Stimulated activated CD4-positive, alpha-beta T cell treated with anti-CD3 and anti-CD28 coated beads, Interleukin-15, amount 100 ng/mL, for 1 hour (primary cell): ENCODE measurements at places on chromosomes 12 and 14.

GRCh38 chr12:50174971-50175715 lies 8.0 kb upstream of the CERS5 start:
- no peak for DNase-seq

GRCh38 chr14:60254176-60254575 lies 5.2 kb downstream of the PPM1A start:
- no peak for DNase-seq

DNA sequence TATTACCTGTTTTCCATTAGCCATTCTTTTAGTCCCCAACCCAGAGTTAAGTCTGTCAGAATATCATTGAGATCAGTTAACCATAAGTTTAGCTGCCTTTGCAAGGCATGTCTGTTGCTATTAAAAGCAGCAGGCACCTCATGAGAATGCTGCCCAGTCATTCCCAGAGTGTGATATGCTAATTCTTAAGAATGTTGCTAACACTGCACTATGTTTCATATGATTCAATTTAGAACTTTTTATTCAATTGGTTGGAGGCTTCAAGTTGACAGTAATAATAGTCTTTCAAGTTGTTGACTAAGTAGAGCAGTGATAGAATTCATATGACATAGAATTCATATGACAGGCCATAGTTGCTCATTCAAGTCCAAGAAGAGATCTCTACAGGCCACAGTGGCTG lies 292.3 kb downstream of the FUT8 start:
- no peak for DNase-seq

GRCh38 chr12:112341046-112341825 lies 41.0 kb downstream of the HECTD4 start:
- DNase-seq, result no peak

GRCh38 chr14:99571303-99571986 lies 32.6 kb downstream of the CCDC85C start:
- DNase-seq, result no peak

GRCh38 chr12:84810611-84811010 lies 102.0 kb downstream of the SLC6A15 start:
- no peak for DNase-seq

- DNase-seq, result no peak
These were observed 81.7 kb downstream of the EEA1 start for GRCh38 chr12:92847368-92847767.

- DNase-seq, result no peak
These were observed 6.8 kb upstream of the LHX5 start for GRCh38 chr12:113478351-113479011.

GRCh38 chr12:119696943-119697342 lies 29.0 kb downstream of the PRKAB1 start:
- DNase-seq, result no peak

- no peak for DNase-seq
These were observed 21.5 kb downstream of the LMNTD1 start for GRCh38 chr12:25531502-25532052.

DNA sequence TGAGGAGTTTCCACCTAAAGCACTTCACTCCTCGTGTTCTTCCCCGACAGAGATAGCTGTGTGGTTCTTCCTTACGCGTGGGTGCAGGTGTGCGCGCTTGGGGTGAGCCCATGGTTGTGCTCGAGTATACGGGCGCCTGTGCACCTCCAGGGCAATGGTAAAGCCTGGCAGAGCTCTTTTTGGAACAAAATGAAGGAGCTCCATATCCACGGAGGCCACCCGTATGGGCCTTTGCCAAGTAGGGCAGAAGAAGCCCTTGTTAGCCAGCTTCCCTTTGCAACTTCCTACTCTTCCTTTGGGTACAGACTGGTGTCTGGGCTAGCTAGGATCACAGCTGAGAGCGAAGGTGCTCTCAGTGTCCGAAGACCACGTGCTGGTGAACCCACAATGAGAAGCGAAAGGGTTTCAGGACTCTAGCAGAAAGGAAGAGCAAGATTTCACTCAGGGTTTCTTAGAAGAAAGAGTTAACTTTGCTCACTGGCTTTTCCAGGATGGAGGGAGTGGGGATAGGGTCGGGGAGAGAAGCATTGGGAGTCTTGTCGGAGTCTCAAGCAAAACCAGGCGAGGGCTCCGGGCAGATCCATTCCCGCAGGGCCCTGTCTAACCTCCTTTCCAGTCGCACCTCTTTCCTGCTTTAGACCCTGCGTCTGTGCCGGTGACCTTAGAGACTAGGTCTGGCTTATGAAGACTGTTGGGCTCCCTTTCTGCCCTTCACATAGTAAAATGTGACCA lies 960 bp upstream of the LRFN5 start:
- DNase-seq, result no peak

DNA sequence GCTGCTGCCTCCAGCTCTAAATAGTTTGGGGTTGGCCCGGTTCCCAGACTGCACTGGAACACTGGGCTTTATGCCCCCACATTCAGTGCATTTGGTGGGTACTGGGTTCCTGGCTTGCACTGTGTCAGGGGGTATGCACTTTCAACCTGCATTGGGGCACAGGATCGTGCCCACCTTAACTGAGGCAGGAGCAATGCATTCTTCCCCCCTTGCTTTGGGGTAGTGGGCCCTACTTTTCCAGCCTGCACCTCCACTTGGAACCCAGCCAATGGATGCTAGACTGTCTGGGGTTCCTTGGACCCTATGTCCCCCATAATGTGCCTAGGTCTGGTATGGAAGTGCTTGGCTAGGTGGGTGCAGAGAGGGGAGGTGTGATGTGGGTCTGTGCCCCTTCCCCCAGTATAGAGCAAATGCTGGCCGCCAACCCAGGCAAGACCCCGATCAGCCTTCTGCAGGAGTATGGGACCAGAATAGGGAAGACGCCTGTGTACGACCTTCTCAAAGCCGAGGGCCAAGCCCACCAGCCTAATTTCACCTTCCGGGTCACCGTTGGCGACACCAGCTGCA lies 615 bp downstream of the TARBP2 start:
- DNase-seq, result no peak

GRCh38 chr14:88493392-88494185 lies 61.2 kb downstream of the PTPN21 start:
- DNase-seq, result no peak

- DNase-seq, result no peak
These were observed 164.8 kb downstream of the AACS start for GRCh38 chr12:125229878-125230530.

GRCh38 chr12:71130521-71131069 lies 27.2 kb downstream of the TSPAN8 start:
- no peak for DNase-seq

DNA sequence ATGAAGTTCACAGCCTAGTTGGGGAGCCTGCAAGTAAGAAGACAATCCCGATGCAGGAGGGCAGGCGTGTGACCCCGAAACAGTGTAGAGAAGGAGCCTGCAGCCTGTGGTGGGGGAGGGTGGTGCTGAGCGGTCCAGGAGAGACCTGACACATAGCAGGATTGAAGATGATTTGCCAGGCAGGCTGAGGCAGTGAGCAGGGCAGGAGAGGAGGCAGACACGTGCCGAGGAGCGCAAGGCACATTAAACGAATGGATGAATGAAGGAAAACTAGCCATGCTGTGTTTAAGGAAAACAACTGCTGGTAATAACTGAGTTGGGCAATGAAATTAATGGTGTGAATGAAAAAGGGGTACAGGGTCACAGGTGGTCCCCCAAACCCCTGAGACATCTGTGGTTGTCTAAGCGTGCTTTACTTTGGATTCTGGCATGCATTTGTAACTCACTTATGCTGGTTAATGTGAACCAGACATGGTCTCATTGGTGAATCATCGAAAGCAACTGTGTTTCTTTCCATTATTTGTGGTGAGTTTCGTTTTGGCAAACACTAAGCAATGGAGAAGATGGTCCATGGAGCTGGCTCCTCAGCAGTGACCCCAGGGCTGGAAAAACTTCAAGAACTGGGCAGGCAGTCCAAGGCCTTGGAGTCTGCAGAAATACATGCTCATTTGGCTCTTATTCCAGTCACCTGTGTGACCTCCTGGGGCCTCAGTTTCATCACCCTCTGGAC lies 96.9 kb upstream of the EVL start:
- DNase-seq, result no peak

DNA sequence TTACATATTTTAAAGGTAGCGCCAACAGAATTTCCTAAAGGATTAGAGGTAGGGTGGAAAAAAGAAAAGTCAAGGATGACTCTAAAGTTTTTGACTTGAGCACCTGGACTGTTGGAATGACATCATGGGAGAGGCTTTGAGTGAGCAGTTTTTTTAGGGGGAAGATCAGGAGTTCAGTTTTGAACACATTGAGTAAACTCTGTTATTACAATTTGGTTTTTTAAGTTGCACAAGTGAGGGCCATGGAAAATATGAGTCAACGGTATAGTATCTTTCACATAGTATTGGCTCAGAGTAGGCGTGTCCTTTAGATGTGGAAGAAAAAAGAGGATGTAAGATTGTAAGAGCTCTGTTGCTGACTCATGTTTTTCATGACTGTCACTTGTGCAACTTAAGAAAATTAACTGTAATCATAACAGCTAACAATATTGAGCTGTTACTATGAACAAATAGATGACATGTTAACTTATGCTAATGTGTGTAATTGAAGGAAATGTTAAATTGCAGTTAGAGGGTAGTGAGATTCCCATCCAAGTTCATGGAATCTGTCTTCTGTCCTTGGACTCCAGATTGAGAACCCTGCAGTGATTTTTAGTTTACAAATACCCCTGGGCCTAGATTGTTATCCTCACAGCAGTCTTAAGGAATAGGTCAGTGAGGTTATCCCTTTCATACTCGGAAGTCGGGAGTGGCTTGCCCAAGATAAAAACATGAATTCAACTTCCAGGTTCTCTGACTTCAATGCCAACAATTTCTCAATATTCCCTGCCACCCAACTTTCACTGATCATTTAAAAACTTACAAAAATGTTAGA lies 48.2 kb upstream of the ATP2B1 start:
- no peak for DNase-seq

DNA sequence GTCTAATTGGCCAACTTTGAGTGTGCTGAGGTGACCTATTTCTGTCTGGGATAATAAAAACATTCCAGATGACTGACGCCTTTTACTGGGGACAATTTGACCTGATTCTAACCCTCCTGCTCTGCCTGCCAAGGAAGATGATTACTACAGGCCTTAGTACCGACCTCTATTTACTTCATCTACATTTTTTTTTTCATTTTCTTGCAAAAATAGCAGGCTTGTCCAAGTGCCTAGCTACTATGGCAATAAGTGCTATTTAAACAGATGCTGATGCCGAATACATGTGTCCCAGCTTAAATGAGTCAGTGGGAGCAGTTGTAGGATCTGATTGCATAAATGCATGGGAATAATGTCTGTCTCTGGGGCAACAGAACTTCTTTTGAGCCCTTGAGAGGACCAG lies 254.3 kb downstream of the RGS6 start:
- DNase-seq, result no peak

DNA sequence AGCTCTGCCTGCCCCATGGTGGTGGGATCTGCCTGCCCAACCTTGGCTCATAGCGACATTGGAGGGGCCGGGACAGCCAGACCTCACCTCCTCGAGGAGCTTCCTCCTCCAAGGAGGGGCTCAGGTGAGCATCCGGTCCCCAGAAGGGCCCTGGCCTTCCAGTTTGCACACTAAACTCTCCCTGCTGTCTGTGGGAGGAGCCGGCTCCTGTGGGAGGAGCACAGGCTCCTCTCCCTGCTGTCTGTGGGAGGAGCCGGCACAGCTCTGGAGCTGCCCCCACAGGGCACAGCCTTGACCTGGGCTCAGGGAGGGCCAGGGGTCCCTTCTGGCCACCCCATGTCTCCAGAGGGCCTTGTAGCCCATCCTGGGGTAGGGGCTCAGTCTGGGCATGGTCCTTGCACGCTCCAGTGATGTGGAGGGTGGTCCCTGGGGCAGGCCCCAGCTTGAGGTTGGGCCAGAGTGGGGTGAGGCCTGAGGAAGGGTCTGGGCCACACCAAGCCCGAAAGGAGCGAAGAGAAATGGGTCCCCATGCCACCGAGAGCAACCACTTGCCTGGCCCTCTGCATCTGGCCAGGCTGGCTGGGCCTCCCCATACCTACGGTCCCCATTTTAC lies 147.5 kb upstream of the C14orf180 start:
- DNase-seq, result no peak

- no peak for DNase-seq
These were observed 21.8 kb upstream of the C14orf180 start for GRCh38 chr14:104557766-104558165.

DNA sequence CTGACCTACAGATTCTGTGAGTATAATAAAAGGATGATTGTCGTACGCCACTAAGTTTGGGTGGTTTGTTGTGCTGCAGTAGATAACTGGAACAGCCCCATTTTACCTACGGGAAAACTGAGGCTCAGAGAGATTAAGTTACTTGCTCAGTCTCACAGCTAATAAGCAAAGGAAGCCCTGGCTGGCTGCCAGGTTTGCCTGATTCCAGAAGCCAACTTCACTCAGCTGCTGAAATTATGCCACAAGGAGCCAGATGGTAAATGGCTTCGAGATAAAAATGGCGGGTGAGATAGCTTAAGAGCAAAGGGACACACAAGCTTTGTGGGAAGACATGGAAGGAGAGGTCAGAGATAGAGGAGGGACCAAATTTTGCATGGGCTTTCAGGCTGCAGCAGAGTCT lies 191.5 kb upstream of the NOS1 start:
- no peak for DNase-seq

DNA sequence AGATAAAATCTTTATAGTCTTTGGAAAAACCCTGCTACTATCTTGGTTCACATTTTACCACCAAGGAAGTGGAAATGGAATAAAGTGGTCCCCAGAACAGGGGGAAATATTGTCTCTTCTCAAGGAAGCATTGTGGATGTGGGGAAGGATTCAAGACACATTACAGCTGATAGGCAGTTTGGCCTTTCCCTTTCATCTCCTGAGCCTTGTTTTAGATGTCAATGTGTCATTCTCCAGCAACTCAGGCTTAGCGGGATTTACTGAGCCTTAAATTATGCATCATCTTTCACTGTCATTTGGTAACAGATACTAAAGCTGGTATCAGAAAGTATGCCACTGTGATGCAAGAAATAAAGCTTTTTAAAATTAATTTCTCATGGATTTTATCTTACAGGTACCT lies 136.2 kb downstream of the STXBP6 start:
- no peak for DNase-seq

DNA sequence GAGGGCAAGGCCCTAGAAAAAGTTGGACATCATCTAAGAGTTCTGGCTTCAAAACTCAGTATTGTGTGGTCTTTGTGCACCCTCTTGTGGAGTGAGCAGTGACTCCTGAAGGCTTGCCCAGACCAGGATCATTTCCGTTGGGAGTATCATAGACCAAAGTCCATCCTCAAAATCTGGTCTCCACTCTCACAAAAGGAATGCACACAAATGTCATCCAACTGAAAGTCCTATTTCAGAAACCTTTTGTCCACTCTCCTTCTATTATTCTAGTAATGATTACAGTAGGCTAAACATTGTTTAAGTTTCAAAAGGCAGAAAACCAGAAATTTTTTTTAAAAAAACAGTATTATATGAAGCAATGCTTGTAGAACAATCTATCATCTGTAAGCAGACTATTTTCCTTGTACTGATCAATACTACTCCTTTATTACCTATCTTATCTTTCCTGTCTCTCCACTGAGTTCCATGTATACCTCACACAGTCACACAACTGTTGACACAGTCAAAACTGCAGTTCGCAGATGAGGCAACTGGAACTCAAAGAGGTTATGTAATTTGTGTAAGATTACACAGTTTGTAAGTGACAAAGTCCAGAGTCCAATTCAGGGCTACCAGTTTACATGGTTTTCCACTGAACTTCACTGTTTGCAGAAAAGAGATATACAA lies 41.4 kb downstream of the COX16 start:
- no peak for DNase-seq
